GM03348 (cell line): ENCODE measurements at places on chromosomes 2 and 18.

DNA sequence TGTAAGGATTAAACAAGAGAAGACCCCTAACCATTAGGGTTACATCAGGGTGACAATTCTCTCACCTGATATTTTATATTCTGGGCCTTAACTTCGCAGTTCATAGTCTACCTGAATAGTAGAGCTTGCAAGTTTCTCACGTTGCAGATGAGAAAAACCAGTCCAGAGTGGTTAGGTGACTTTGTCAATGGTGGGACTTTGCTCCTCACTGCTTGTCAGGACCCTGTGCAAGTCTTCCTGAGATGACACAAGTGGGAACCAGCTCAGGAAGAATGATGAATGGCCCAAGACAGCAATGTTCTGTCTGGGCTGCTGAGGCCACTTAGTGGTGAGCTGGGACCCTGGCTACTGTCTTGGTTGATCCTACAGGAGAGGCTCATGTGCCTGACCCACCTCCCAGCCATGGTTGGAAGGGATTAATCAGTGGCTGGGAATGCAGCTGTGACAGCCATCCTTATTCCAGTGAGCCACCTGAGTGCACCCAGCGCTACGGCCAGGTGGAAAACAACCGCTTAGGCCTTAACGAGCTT is 16.9 kb downstream of the LGALSL start:
- DNase-seq, result no peak

- no peak for DNase-seq
These were observed 17.3 kb downstream of the NEDD4L start for GRCh38 chr18:58061349-58061748.

DNA sequence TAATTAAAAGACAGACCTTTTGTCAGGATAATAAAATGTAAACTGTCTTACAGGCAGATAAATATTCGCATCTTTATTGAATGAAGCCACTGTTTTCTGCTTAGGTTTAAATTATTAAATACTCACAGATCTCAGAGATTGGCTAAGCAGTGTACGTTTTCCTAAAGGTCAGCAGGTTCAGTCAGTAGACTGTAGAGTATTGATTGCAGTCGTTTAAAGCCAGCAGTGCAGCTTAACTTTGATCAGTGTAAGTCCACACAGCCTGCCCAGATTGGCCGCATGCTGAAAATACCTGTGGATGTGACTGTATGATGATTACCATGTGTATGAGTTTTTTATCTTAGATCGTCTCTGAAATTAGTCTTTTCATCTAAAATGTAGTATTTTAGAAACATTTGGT is 42.3 kb downstream of the ATP9B start:
- DNase-seq, result no peak

DNA sequence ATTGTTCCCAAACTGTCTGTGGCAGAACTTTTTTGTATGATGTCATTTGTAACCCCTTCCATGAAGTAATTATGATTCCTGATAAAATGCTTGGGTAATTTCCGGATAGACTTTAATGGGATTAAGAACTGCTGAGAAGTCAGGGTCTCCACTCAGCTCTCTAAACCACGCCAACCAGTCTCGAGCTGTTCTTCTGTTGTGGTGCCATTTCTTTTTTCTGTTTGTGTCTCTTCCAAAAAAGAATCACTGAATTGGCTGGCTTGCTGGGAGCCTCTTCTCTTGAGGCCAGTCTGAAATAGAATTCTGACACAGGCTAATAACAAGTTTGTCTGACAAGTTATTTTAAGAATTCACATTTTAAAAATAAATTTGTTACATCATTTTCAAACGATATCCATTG is 198.9 kb downstream of the BCL2 start:
- no peak for DNase-seq

GRCh38 chr18:36828157-36828629 is 609 bp downstream of the TPGS2 start:
- DNase-seq, result peak; percentile 35

DNA sequence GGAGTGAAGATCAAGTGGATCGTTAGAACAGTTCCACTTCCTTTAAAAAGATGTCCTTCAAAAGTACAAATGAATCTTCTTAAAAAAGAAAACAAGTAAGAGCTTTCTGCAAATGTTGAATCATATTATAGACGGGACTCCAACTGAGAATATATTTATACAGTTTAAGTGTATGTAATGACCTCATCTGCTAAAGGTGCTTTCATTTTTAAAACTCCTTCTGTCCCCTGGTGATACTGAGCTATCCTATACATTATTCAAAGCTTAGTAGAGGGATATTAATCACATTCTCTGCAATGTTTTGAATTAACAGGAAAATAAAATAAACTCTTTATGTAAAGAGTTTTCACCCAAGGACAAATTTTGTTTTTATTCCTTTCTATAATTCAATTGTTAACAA is 420.7 kb upstream of the SLC8A1 start:
- DNase-seq, result no peak

DNA sequence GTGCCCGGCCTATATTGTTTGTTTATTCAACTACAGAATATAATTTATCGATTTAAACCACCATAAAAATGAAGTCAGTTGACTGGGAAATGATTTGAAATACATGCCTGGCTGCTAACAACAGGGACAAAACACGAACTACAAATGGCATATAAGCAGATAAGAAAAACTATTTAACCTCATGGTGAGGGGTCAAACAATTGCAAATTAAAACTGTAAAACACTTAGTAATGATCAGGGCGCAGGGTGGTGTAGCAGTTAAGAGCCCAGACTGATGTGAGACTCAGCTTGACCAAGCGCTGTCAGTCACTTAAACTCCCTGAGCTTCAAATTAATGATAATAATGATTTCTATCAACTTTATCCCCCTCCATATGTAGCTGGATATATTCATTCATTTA is 6.7 kb downstream of the MTHFD2 start:
- no peak for DNase-seq

- no peak for DNase-seq
These were observed 850.6 kb upstream of the ACVR2A start for GRCh38 chr2:146994246-146994645.

GRCh38 chr2:180618570-180618969 is 361.8 kb upstream of the UBE2E3 start:
- DNase-seq, result no peak

DNA sequence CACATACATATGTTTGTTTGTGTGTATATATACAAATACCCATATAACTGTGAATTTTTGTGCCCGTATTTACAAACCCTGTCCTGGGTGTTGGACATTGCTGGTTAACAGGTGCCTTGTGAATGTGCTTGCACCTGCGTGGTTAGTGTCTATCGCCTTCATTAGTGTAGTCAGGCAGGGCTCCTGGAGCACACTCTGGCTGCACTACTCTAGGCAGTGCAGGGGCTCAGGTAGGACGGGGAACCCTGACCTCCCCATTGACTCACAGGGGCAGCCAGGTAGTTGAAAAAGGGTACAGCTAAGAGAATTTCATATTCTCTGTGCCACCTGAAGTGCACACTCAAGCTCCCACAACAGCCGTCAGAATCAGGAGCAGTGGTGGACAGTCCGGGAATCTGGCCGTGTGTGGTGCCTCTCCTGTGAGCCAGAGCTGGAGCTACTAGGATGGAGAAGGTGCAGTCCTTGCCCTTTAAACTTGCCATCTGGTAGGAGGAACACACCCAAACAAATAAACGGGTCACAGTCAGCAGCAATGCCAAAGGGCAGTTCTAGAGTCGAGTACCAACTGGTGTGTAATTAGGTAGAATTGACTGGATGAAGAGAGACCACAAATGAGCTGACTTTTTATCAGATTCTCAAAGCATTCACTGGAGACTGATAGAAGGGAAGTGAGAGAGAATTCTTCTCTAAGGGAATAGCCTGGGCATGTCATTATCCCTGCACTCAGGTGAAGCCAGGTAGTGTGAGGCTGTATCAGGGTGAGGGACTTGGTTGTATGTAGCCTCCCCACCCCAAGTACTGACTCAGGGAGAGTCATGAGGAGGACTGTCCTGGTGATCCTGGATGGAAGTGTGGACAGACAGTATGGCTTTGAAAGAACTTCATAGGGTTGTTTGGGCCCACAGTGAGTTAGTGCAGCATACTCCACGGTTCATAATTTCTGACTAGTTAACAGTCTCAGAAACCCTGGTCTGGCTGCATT is 44.1 kb downstream of the FARP2 start:
- no peak for DNase-seq

DNA sequence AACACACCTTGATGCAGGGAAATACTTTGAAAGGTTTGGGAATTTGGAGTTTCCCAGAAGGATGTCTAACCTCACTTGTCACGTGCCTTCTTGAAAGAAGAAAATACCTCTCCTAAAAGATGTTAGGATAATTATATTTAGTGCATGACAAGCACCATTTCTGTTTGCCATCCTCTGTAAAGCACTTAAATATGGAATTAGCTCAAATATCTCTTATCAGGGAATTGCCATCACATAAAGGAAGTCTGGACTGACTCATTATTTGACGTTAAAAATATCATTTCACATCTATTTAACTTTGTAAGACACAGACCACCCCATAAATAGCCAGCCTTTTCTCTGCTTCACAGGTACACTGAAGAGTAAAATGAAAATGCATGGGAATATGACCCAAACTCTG is 140.1 kb downstream of the STK39 start:
- no peak for DNase-seq

- no peak for DNase-seq
These were observed 12.0 kb downstream of the AQP12A start for GRCh38 chr2:240703417-240704341.

DNA sequence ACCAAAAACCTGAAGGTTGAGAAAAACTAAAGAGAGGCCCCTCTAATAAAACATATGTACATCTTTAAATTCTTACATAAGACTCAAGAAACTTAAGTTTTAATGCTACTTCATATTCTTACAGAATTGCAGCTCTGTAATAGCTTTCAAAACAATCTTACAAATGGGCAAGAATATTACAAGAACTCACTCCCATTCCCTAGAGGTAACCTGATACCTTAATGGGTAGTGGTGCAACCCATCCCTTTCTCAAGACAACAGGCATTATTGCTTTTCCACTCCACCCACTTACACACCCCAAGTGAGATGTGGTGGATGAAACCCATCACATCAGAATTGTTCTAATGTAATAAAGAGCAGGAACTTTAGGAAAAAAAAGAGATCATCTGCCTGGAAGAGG is 103.7 kb downstream of the RBMS1 start:
- peak; percentile 47 for DNase-seq

DNA sequence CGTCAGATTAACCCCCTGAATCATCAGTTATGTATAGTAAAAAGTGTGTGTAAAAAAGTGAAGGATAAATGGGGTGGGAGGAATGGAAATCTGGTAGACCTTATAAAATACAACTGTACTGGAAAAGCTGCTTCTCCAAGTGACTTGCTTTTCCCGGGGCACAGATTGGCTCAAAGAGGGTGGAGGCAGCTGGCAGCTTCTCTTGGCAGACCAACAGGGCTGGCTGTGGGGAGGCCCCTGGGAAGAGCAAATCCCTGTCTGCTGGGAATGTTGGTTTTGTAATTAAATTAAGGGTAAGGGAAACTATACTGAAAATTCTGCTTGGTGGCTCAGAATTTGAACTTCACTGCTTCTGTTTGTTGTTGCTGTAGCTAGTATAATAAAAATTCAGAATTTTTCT is 154.2 kb upstream of the DLX2 start:
- no peak for DNase-seq

DNA sequence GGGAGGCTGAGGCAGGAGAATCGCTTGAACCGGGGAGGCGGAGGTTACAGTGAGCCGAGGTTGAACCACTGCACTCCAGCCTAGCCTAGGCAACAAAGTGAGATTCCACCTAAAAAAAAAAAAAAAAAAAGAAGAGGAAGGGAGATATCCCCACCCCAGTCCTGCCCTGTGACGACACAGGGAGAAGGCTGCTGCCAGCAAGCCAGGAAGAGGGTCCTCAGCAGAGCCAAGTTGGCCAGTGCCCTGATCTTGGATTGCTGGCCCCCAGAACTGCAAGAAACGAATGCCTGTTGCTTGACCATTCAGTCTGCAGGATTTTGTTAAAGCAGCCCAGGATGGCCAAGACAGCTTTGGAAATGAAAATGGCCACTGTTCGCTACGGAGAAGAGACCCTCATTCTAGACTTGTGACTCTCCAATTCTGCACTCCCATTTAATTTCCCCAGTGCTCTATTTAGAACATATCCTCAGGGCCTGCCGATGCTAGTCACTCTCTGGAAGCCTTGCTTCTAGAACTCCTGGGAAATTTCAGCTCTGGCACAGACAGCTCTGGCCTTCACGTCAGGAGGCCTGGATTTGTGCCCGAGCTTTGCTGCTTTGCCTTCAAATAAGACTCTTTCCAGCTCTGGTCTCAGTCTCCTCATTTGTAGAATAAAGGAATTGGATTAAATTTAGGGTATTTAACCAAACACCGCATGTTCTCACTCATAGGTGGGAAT is 15.7 kb upstream of the AMMECR1L start:
- no peak for DNase-seq

DNA sequence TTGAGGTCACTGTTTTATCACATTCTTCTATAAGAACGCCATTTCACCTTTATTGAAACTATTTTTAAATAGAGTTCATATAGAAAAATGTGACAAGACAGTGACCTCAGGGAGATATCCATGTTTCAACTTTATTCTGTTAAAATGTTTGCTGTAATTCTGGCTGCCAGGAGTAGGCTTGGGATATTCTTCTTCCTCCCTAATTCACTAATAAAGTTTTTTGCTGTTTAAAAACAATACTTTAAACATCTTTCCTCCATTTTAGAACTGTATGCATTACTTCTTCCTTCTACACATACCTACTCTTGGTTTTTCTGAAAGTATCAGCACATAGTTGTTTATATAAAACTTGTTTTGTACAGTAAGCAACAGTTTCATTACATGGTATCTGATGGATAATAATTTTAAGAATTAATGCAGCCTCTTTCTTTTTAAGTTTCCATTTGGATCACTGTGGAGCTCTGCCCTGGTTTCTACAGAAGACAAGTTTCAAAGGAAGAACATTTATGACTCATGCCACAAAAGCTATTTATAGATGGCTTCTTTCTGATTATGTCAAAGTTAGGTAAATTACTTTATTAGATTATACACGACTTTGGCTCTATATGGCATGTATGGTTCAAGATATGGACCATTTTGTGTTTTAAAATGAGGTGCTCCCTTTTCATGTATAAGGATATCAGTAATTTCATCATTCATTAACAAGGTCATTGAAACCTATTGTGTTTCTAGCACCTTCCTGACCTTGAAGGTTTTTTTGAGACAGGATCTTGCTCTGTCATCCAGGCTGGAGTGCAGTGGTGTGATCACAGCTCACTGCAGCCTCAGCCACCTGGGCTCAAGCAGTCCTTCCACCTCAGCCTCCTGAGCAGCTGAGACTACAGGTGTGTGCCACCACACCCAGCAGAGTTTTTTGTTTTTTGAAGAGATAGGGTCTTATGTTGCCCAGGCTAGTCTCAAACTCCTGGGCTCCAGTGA is 7.2 kb downstream of the CPSF3 start:
- DNase-seq, result peak; percentile 27
